ENCODE measurements at places on chromosomes 1 and 21.

GRCh38 chr21:14533499-14534428 lies 12.4 kb downstream of the SAMSN1 start:
- DNase-seq: no peak

DNA sequence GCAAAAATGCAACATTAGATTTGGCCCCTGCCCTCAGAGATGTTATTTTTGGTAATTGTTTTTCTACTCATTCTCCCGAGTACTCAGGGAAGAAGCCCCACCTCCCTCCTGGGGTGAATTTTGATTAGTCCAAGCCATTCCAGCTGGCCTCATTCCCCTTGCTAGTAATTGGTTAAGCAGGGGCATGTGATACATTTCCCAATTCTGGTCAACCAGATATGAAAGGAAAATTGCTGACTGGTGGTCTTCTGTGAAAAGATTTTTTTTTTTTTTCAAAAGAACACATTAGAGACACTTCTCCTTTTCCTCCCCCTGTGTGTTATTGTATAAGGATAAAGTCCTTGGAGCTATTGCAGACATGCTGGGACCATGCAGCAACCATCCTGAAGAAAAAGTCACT lies 71.1 kb upstream of the AKT3 start:
- DNase-seq: no peak

DNA sequence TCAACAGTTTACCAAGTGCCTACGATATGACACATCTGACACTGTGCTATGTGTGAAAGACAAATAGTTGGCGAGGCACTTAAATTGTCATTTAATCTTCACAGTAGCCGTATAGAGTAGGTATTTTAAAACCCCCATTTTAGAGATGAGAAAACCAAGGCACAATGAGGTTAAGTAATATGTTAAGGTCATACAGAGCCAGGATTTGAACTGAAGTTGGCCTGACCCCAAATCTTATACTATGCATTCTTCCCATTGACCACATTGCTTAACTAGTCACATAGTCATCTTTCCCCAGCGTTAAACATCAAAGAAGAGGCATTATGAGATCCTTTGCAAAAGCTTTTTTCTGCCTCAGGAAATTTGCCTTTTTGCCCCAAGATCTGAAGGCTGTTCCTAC lies 3.9 kb downstream of the INKA2 start:
- DNase-seq: no peak

DNA sequence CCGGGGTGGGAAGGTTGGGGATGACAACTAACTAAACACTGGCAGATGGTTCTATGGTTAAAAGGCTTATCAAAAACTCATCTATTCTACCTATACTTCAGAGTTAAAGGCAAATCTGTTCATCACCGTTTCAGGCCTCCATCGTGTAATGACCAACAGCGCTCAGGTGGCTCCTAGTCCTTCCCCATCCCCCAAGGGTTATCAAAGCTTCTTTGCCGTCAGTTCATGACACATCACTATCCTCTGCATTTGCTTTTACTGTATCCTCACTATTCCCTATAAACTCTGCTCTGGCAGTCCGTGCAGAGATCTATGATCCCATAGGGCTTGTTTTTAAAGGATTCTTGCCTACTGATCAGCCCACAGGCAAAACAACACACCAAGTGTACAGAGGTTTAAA lies 8.2 kb downstream of the HMGN1 start:
- no peak for DNase-seq

GRCh38 chr1:35369922-35370671 lies 101.6 kb downstream of the ZMYM4 start:
- DNase-seq: no peak

DNA sequence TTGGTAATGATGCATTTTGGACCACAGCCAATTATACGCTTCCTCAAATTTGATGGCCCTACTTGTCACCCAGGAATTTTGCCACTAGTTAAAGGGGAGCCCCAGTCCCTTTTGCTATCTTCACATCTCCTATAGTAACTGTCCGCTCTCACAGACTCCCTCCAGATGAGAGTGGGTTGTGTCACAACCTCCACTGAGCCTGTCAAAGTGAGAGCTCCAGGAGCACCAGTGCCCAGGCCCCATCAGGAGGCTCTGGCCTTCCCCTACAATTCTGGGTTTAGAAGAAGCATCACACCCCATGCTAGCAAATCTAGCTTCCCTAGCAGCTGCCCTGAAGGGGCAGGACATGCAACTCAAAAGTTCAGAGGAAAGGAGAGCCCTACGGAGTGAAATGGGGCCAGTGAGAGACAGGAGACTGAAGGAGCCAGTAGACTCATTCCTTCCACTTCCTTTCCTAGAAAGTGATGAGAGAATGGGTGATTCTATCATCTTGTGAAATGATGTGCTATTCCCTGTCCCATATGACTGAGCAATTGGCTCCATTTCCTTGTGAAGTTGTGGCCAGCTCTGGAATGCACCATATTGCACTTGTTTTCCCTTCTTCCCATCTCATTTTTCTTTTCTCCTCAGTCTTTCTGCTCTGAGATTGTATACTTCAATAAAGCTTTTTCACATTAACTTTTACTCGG lies 541.3 kb downstream of the DPYD start:
- DNase-seq: no peak

DNA sequence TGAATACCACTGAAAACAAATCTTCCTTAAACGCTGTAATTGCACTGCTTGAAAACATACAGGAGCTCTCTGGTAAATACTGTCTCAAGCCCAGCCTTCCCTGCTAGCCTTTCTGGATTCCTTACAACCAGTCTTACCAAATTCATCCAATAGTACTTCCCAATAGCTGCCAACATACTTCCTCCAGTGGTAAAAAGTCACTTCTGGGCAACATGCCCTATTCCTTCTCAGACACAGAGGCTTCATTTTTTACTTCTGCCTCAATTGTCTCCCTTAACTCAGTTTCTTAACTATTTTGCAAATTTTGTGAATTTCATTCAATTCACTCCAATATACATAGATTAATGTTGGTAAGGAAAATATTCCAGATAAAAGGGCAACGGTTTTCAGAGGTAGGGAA lies 166.3 kb downstream of the TBX15 start:
- no peak for DNase-seq

GRCh38 chr1:187788718-187789117 lies 960.0 kb downstream of the PLA2G4A start:
- DNase-seq: no peak

GRCh38 chr1:225928186-225929175 lies 4.4 kb upstream of the PYCR2 start:
- no peak for DNase-seq

- no peak for DNase-seq
These were observed 142.8 kb downstream of the ZZZ3 start for GRCh38 chr1:77539519-77540142.

GRCh38 chr1:152388889-152389288 lies 25.2 kb downstream of the CRNN start:
- no peak for DNase-seq

GRCh38 chr1:39643705-39644104 lies 4.3 kb upstream of the HEYL start:
- DNase-seq: no peak

Measured in stimulated activated CD4-positive, alpha-beta T cell treated with anti-CD3 and anti-CD28 coated beads, Interleukin-2, amount 100 ng/mL, for 48 hours (primary cell).